ENCODE measurements at places on chromosomes 13 and 19.

- no peak for DNase-seq
Measured at GRCh38 chr19:16985403-16985802, 41.2 kb downstream of the CPAMD8 start.

GRCh38 chr19:308471-309205, 17.4 kb upstream of the PLPP2 start:
- DNase-seq = no peak

DNA sequence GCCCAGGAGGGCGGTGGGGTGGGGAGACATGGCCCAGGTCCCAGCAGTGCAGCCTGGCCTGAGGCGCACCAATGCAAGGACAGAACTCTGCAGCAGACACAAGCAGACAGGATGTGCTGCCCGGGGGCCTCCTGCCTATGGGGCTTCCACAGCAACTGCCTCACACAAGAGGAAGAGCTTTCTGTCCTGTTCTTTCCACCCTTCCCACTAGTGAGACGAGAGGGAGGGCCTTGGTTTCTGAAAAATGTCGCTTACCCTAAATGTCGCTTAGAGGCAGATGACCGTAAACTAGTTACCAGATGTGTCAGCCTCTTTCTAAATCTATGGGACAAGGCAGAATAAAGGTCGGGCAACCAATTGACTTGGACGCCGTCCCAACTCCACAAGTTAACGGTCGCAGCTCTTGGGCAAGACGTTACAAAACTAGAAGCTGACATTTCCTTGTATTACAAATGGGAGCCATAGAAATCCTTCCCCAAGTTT, at the start of gene LAIR1:
LAIR1 (minus strand) TSS at position 157 of the 483 bp plus-strand sequence; CDS start at position 30, 127 bp downstream.
- DNase-seq = peak; percentile 19

- no peak for DNase-seq
Measured at GRCh38 chr19:52599241-52599640, 29.2 kb downstream of the ZNF701 start.

GRCh38 chr13:28457521-28457920, 37.4 kb downstream of the FLT1 start:
- DNase-seq = no peak

- no peak for DNase-seq
Measured at GRCh38 chr19:38496603-38497487, 63.4 kb downstream of the RYR1 start.

GRCh38 chr19:3042621-3043267, 13.7 kb upstream of the TLE2 start:
- DNase-seq = no peak

Data from stimulated activated CD8-positive, alpha-beta memory T cell treated with anti-CD3 and anti-CD28 coated beads, Interleukin-4, amount 100 ng/mL, for 4 hours (primary cell).